ENCODE measurements at places on chromosomes 16 and 17. TPM values are rescaled to one million over a fixed set of nuclear protein-coding genes. Genes with fewer than 3 reads are reported as not detected.
A peak's percentile ranks its signal among the peaks of the same experiment; 100 is the strongest.

- H3K4me1 ChIP-seq, result peaks cover 4% of the 10 kb centered on the region
- H3K27ac ChIP-seq, result no peak overlapping the region
- no peaks in the 10 kb centered on the region for H3K27me3 ChIP-seq
- no peak for DNase-seq
- H3K4me3 ChIP-seq, result no peak overlapping the region
- peaks cover 17% of the 10 kb centered on the region for H3K36me3 ChIP-seq
These were observed 57.8 kb downstream of the STH start for GRCh38 chr17:46056800-46057304.

The MMP25 gene
- total RNA-seq, result 0.64 TPM

DNA sequence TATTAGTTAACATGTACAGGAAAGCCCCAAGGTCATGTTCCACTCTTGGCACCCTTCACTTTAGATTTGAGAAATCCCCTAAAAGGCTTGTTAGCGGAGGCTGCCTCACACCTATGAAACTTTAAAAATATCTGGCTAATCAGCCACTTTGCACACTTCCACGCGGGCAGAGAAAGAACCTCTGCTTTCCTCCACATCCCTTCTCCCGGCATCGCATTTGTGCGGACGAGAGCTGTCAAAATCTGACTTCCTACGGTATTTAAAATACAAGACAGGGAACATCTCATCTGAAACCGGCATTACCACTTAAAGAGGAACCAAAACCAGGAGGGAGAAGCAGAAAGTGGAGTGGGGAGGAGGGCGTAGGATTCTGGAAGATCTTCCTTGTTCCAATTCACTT, 422.3 kb downstream of the TMEM114 start:
- H3K36me3 ChIP-seq, result no peaks in the 10 kb centered on the region
- peaks cover 24% of the 10 kb centered on the region for H3K27me3 ChIP-seq
- H3K4me3 ChIP-seq, result no peak overlapping the region

GRCh38 chr16:17329391-17329790, 141.4 kb downstream of the XYLT1 start:
- H3K27ac ChIP-seq, result no peak overlapping the region
- H3K4me1 ChIP-seq, result no peaks in the 10 kb centered on the region
- H3K4me3 ChIP-seq, result no peak overlapping the region
- H3K36me3 ChIP-seq, result no peaks in the 10 kb centered on the region
- DNase-seq, result no peak

GRCh38 chr17:80981062-80981902, 10.4 kb upstream of the CHMP6 start:
- peaks cover 4% of the 10 kb centered on the region for H3K27me3 ChIP-seq
- no peak overlapping the region for H3K27ac ChIP-seq
- H3K4me1 ChIP-seq, result peaks cover 19% of the 10 kb centered on the region
- H3K36me3 ChIP-seq, result no peaks in the 10 kb centered on the region
- DNase-seq, result peak; percentile 71

GRCh38 chr17:67476787-67477335, 99.8 kb downstream of the PITPNC1 start:
- peaks cover 2% of the 10 kb centered on the region for H3K36me3 ChIP-seq
- H3K27ac ChIP-seq, result no peak overlapping the region
- no peak for DNase-seq
- peaks cover 45% of the 10 kb centered on the region for H3K4me1 ChIP-seq
- H3K4me3 ChIP-seq, result no peak overlapping the region

The C16orf74 gene
- 1.2 TPM for total RNA-seq

Data from neural crest cell (in vitro differentiated cells).